Activated CD4-positive, alpha-beta memory T cell treated with anti-CD3 and anti-CD28 coated beads for 36 hours (primary cell): ENCODE measurements at places on chromosomes 5 and 9.

- no peak for DNase-seq
Measured at GRCh38 chr5:29811914-29812679, 1381.4 kb upstream of the CDH6 start.

- no peak for DNase-seq
Measured at GRCh38 chr5:55218967-55219366, 8.1 kb downstream of the MCIDAS start.

DNA sequence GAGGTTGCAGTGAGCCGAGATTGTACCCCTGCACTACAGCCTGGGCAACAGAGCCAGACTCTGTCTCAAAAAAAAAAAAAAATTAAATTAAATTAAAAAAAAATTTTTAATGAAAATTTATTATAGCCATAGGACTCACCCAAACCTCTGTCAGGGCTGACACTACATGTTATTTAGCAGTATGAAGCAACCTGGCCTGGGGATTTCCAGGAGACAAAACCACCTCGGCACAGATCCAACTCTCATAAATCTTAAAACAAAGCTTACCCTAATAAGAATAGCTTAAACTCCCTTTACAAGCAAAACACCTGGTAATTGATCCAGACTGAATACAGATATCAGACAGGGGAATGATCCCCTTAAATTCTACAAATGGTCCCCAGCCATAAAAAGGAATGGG, 38.4 kb downstream of the PPP1R2B start:
- no peak for DNase-seq

GRCh38 chr5:16732356-16732755, 115.6 kb upstream of the RETREG1 start:
- no peak for DNase-seq
